ENCODE measurements at places on chromosomes 7 and 10. TPM values are rescaled to one million over a fixed set of nuclear protein-coding genes. Genes with fewer than 3 reads are reported as not detected.

DNA sequence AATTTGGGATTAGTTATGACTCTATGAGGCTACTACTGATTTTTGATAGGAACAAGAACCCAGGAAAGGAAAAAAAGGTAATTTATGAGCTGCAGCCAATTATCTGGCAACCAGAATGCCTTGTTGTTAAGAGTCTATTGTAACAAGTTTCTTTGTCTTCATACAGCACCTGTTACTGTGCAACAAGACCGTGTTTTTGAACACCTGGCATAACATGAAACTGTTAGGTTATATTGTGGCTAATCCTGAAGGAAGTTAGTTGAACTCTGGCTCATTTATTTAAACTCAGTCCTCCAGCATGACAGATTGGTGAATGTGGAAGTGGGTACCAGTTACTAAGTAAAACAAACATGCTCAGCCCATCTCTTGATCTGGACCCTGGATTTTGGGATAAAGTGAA, 33.0 kb downstream of the RALA start:
- no peak for DNase-seq
- no peak overlapping the region for H3K27ac ChIP-seq
- H3K4me1 ChIP-seq: peaks cover 4% of the 10 kb centered on the region
- H3K36me3 ChIP-seq: no peaks in the 10 kb centered on the region
- no peak overlapping the region for H3K4me3 ChIP-seq

GALNT17 gene
- 2.0 TPM for total RNA-seq

GRCh38 chr7:147674705-147675104, 915.9 kb upstream of the C7orf33 start:
- H3K4me3 ChIP-seq: no peak overlapping the region
- no peak overlapping the region for H3K27ac ChIP-seq
- H3K27me3 ChIP-seq: no peaks in the 10 kb centered on the region
- H3K4me1 ChIP-seq: no peaks in the 10 kb centered on the region
- no peak for DNase-seq

DNA sequence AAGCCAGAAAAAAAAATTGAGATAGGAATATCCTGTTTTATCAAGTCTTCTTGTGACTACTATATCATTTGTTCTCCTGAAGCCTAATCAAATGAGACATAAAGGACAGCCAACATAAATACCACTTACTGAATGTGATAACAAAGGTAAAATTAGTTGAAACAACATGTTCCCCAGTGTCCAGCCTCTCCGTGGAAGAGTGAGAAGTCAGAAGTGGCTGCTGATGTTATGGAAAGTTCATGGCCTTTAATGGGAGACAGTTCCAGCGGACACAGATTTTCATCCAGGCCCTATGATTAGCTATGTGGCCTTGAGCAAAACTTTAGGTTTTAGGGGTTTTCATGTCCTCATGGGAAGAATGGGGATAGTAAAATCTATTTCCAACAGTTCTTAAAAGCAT, 724.3 kb downstream of the SUGCT start:
- no peaks in the 10 kb centered on the region for H3K27me3 ChIP-seq
- no peaks in the 10 kb centered on the region for H3K36me3 ChIP-seq
- no peak overlapping the region for H3K4me3 ChIP-seq
- H3K27ac ChIP-seq: no peak overlapping the region

- H3K27me3 ChIP-seq: no peaks in the 10 kb centered on the region
- DNase-seq: no peak
- peak overlapping the region; percentile 4 for H3K27ac ChIP-seq
- H3K36me3 ChIP-seq: no peaks in the 10 kb centered on the region
Observed at GRCh38 chr10:77906951-77907421, 19.6 kb downstream of the DLG5 start.

DNA sequence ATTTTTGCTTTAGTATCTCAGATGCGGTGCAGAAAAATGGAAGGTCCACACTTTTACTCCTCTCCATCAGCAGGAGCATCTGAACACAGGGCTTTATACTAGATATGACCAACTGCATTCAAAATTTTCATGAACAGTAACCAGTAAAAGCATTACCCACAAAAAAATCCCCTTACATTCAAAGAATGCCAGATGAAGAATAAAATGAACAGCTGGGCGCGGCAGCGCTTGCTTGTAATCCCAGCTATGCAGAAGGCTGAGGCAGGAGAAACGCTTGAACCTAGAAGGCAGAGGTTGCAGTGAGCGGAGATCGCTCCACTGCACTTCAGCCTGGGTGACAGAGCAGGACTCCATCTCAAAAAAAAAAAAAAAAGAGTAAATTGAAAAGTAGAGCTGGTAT, 3.1 kb downstream of the SAR1A start:
- H3K27me3 ChIP-seq: no peaks in the 10 kb centered on the region
- H3K4me1 ChIP-seq: peaks cover 47% of the 10 kb centered on the region
- no peaks in the 10 kb centered on the region for H3K36me3 ChIP-seq
- no peak for DNase-seq
- H3K27ac ChIP-seq: no peak overlapping the region
- no peak overlapping the region for H3K4me3 ChIP-seq

DNA sequence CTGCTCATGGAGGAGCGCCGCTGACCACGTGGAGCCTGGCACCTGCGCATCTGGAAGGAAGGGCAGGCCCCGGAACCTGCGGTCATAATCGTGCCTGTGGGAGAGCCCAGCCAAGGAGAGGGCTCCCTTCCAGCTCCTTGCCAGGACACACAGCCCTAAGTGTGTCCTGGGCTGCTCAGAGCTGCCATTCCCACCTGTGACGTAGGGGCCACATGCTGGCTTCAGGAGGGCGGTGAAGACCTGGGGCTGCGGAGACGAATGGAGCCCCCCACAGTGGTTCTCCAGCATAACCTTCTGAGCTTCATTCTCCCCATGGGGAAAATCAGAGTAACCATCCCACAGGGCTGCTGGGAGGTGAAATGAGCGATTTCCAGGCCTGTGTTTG, 127.6 kb upstream of the CHST15 start:
- H3K36me3 ChIP-seq: no peaks in the 10 kb centered on the region
- peak; percentile 53 for DNase-seq
- H3K4me1 ChIP-seq: peaks cover 21% of the 10 kb centered on the region
- peaks cover 3% of the 10 kb centered on the region for H3K27me3 ChIP-seq
- H3K4me3 ChIP-seq: no peak overlapping the region
- no peak overlapping the region for H3K27ac ChIP-seq

GRCh38 chr7:4856336-4857057, 5.3 kb downstream of the PAPOLB start:
- no peaks in the 10 kb centered on the region for H3K4me1 ChIP-seq
- H3K36me3 ChIP-seq: no peaks in the 10 kb centered on the region
- peaks cover 2% of the 10 kb centered on the region for H3K27me3 ChIP-seq
- no peak for DNase-seq

DNA sequence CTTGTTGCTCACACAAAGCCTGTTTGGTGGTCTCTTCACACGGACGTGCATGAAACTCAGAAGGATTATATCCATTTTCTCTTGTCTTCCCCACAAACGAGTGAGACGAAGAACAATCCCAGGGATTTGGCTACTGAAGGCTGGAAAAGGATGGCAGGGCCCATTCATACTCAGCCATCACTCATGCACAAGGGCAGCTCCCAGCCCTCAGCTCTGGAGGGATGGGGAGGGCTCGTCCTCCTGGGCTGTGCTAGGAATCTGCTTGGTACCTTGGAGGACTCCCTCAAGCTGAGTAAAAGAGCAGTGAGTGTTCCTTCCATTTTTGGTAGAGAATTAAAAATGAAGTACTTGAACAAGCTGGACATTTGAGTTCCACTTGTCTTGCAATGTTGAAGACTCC, 33.2 kb upstream of the RAB18 start:
- H3K4me3 ChIP-seq: no peak overlapping the region
- DNase-seq: no peak
- no peaks in the 10 kb centered on the region for H3K27me3 ChIP-seq
- H3K36me3 ChIP-seq: no peaks in the 10 kb centered on the region

GRCh38 chr7:33742999-33743587, 162.2 kb upstream of the BMPER start:
- peaks cover 7% of the 10 kb centered on the region for H3K4me1 ChIP-seq
- no peak overlapping the region for H3K4me3 ChIP-seq
- no peak for DNase-seq
- H3K27ac ChIP-seq: no peak overlapping the region
- no peaks in the 10 kb centered on the region for H3K27me3 ChIP-seq
- no peaks in the 10 kb centered on the region for H3K36me3 ChIP-seq

GRCh38 chr10:81876253-81877077, 1.5 kb downstream of the NRG3 start:
- H3K36me3 ChIP-seq: no peaks in the 10 kb centered on the region
- peaks cover 10% of the 10 kb centered on the region for H3K4me1 ChIP-seq
- no peak overlapping the region for H3K27ac ChIP-seq
- H3K27me3 ChIP-seq: peaks cover 60% of the 10 kb centered on the region
- H3K4me3 ChIP-seq: peak overlapping the region; percentile 39
- DNase-seq: no peak

DNA sequence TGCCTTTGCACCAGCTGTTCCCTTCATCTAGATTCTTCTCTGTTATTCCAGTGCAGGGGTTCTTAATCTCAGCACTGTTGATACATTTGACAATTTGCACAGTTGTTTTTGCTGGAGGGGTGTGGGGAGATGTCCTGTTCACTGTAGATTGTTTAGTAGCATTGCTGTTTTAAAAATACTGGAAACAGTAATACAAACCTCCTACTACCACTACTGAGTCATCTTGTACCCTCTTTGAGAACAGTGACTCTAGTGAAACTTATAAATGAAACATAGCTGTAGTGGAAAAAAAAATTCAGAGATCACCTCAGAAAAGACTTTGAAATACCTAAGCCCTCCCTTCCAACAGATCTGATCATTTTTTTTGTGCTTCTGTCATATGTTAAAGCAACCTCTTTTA, 154.8 kb upstream of the TMEM196 start:
- no peaks in the 10 kb centered on the region for H3K4me1 ChIP-seq
- H3K27me3 ChIP-seq: no peaks in the 10 kb centered on the region
- no peak overlapping the region for H3K4me3 ChIP-seq
- H3K27ac ChIP-seq: no peak overlapping the region
- DNase-seq: no peak
- H3K36me3 ChIP-seq: no peaks in the 10 kb centered on the region

DNA sequence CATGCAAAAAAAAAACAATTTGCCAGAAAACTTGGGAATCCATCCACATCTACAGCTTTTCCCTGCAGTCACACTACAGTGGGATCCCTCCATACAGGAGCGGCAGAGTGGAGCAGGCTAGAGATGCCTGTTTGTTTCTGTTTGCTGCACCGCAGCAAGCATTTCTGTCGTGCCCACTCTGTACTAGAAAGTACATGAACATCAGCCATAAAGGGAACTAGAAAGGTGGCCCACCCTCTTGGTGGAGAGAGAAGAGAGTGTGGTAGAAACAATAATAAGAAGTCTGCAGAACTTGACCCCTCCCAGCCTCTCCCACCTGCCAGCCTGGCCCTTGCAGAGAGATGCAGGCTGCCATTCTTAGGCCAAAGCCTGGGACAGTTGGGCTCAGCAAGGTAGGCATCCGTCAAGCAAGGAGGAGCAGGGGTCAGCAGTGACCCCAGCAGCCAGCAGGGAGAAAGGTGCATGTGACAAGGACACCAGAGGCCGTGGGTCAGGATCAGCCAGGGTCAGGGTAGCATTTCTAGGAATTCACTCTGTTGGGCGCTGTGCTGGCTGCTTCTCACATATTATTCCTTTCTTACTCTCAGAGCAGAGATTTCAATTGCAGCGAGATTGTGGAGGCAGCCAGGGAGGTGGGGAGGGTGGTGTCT, 171.8 kb downstream of the EGFR start:
- H3K4me1 ChIP-seq: peaks cover 16% of the 10 kb centered on the region
- H3K4me3 ChIP-seq: no peak overlapping the region
- DNase-seq: peak; percentile 36
- H3K27me3 ChIP-seq: no peaks in the 10 kb centered on the region

CLDN3 gene
- total RNA-seq: 15.2 TPM

DNA sequence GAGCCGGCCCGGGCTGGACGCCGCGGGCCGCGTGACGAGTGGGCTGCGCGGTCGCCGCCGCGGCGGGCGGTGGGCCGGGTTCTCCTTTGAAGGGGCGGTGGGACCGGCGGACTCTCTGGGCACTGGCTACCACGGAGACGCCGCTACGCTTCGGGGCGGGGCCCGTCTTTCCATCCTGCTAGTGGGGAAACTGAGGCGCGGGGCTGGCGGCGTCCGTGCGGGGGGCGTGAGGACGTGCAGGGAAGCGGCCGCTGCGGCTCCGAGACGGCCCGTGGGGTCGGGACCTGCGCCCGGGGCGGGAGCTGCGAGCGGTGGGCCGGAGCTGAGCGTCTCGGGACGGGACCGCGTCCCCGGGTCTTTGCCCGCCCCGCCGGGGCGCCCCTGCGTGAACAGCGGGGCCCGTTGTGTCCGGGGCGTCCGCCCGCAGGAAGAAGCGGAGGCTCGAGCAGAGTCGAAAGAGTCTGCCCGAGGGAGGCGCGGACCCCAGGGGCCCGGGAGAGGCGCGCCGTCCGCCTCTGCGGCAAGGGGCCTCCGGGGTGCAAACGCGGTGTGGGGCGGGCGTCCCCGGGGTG, 548 bp upstream of the BNIP3 start:
- no peaks in the 10 kb centered on the region for H3K27me3 ChIP-seq
- H3K27ac ChIP-seq: peak overlapping the region; percentile 55
- DNase-seq: no peak
- peak overlapping the region; percentile 82 for H3K4me3 ChIP-seq
- peaks cover 30% of the 10 kb centered on the region for H3K4me1 ChIP-seq
- H3K36me3 ChIP-seq: no peaks in the 10 kb centered on the region

DNA sequence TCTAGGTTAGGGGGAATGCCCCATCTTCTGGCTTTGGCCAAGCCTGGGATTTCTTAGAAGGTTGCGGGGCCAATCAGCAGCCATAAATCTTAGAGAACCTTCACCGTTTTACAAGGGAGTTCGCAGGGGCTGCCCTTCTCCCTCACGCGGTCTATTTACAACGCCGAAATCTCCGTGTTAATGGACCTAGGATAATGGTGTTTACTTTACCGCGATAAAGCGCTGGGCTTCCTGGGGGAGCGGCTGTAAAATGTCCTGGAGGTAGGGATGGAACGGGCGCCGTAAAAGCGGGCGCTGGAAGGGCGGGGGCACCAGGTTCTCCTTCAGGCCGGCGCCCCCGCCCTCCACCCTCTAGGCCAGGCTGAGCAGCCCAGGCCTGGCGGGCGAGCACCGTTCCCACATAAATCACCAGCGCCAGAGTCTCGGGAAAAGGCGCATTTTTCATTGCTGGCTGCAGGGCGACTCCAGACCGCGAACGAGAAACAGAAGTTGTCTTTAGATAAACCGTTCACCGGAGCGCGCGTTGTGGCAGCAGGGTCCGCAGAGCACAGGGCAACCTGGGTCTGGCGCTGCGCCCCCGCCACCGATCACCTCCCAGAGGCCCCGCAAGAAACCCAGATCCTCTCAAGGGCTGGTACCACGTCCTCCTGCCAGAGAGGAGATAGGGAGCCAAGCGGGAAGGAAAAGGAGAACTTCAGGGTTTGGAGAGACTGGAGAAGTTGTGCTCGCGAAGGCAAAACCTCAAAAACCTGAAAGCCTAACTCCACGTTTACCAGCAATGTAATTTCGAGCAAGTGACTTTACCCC, 12.5 kb upstream of the NKX2-3 start:
- no peak overlapping the region for H3K4me3 ChIP-seq
- peaks cover 92% of the 10 kb centered on the region for H3K27me3 ChIP-seq
- no peak overlapping the region for H3K27ac ChIP-seq

Data from suprapubic skin (tissue), 4 donors.